ENCODE measurements at places on chromosomes 16 and 17. TPM values are rescaled to one million over a fixed set of nuclear protein-coding genes. Genes with fewer than 3 reads are reported as not detected.

PRKCB gene
- 3.1 TPM for total RNA-seq

FGF11 gene
- 18.6 TPM for total RNA-seq

C16orf96 gene
- not detected for total RNA-seq

ALOX15B gene
- 1.2 TPM for total RNA-seq

SALL1 gene
- 6.9 TPM for total RNA-seq

OMG gene
- total RNA-seq: 0.47 TPM

CCL3 gene
- total RNA-seq: 1.0 TPM

CRYBA1 gene
- not detected for total RNA-seq

KRTAP3-2 gene
- not detected for total RNA-seq

SPNS2 gene
- 7.2 TPM for total RNA-seq

SIRT7 gene
- total RNA-seq: 4.9 TPM

HAP1 gene
- total RNA-seq: 0.08 TPM

ELMO3 gene
- total RNA-seq: 2.2 TPM

TMEM100 gene
- 18.0 TPM for total RNA-seq

SNN gene
- 20.0 TPM for total RNA-seq

TMEM220 gene
- total RNA-seq: 5.5 TPM

SLC25A10 gene
- total RNA-seq: 18.2 TPM

KIFC3 gene
- total RNA-seq: 40.6 TPM

BICDL2 gene
- not detected for total RNA-seq

TIGD7 gene
- 5.0 TPM for total RNA-seq

PLA2G15 gene
- 29.1 TPM for total RNA-seq

TEKT5 gene
- total RNA-seq: not detected

CCL4L2 gene
- 0.39 TPM for total RNA-seq

NOL3 gene
- 103 TPM for total RNA-seq

C17orf113 gene
- total RNA-seq: 0.74 TPM

HSD17B1 gene
- total RNA-seq: 0.78 TPM

RHBDL3 gene
- total RNA-seq: 18.0 TPM

CFAP97D1 gene
- total RNA-seq: not detected

KREMEN2 gene
- total RNA-seq: not detected

CX3CL1 gene
- total RNA-seq: 17.1 TPM

MYH3 gene
- 0.22 TPM for total RNA-seq

PRRT2 gene
- 0.52 TPM for total RNA-seq

TM4SF5 gene
- total RNA-seq: not detected

All from right atrium auricular region (tissue), 2 donors.